AG08395 (cell line): ENCODE measurements at places on chromosomes 12 and 14.
A peak's percentile ranks its signal among the peaks of the same experiment; 100 is the strongest.

DNA sequence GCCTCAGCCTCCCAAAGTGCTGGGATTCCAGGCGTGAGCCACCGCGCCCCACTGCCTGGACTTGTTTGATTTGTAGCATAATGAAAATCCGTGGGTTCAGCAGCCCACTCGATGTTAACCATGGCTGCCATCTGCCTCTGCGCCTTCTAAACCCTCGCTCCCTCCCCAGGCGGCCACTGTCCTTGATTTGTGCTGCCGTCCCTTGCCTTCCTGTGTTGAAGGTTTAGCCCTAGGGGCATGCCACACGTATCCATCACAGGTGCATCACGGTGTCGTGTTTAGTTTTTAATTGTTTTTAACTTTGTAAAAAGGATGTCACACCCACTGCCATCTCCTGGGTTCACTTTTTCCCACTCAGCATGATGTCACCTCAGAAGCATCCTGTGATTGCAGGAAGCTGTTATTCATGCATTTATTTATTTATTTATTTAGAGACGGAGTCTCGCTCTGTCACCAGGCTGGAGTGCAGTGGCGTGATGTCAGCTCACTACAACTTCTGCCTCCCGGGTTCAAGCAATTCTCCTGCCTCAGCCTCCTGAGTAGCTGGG is 24.5 kb upstream of the ULK1 start:
- peak; percentile 77 for DNase-seq

DNA sequence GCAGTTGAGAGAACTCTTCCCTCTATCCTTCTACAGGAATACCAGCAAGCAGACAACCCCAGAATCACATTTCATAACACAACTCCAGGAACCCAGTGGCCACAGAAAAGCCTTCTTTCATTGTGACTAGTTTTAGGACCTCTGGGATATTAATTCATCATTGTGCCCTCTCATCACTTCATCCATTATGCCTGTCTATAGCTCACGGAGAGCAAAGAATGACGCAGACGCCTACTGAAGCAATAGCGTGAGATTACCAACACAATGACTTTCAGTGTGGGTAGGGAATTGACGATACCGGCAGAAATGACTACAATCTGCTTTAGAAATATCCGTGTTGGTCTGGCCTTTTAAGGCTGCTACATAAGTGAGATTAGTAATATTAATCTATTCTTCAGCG is 158.1 kb upstream of the FOXG1 start:
- no peak for DNase-seq

- no peak for DNase-seq
Measured at GRCh38 chr12:68237078-68237477, 11.5 kb upstream of the IL26 start.

- no peak for DNase-seq
Measured at GRCh38 chr12:69397978-69398377, 38.4 kb downstream of the YEATS4 start.

DNA sequence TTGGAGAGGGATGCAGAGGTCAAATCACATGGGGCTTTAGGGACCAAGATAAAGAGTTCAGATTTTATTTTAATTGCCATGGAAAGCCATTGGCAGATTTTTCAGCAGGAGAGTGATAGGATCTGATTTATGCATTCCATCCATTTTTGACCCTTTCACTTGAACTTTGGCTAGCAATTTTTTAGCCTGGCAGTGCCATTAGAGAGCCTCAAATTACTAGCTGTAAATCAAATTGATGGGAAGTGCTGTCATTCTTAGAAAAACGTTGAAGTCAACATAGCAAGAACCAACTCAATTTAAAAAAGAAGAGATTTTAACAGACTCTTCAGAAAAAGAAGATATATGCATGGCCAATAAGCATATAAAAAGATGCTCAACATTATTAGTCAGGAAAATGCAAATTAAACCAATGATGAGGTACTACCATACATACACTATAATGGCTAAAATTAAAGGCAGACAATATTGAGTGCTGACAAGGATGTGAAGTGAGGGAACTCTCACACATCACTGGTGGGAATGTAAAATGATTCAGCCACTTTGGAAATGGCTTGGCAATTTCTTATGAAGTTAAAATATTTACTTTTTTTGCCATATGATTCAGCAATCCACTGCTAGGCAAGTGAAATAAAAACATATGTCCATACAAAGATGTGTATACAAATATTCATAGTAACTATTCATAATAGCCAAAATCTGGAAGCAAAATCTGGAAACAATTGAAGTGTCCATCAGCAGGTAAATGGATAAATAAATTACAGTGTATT is 89.7 kb downstream of the PTCSC3 start:
- no peak for DNase-seq

GRCh38 chr12:54040148-54040494 is 7.3 kb downstream of the HOXC5 start:
- DNase-seq: peak; percentile 73

- no peak for DNase-seq
Measured at GRCh38 chr12:125178222-125178621, 113.0 kb downstream of the AACS start.

- DNase-seq: no peak
Measured at GRCh38 chr12:116089080-116089479, 188.4 kb downstream of the MED13L start.

GRCh38 chr12:100593490-100593889 is 20.0 kb downstream of the GAS2L3 start:
- peak; percentile 25 for DNase-seq

DNA sequence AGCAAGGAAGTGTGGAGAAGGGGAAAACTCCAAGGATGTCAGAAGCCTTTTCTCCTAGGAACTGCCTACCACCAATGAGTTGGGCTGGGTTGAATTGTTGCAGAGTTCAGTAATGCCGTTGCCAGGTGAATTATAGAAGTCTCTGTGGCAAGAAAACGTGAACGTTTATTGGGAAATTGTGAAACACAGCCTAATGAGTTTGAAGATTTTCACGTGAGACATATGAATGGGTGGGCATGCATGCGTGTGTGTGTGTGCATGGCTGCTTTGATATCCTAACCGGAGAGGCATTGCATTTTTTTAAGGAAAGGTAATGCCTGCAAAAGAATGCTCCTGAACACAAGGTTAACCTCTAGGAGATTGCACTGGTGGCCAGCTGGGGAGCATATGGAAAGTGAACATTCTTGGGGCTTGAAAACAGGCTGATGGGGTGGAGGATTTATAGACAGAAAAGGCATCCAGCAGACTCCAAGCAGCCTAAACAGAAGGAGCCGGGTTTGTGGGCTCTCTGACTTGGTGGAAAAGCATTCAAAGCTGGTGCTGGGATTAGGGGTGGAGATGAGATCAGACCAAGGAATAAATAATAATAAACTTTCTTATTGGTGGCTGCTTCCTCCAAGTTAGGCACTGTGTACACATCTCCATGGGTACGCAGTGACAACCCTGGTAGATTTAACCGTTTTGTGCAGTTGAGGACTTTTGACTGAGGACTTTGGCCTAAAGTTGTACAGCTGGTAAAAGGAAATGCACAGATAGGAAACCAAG is 67.8 kb downstream of the NTF3 start:
- peak; percentile 90 for DNase-seq

- DNase-seq: no peak
Measured at GRCh38 chr14:90742729-90743128, 73.5 kb downstream of the TTC7B start.

DNA sequence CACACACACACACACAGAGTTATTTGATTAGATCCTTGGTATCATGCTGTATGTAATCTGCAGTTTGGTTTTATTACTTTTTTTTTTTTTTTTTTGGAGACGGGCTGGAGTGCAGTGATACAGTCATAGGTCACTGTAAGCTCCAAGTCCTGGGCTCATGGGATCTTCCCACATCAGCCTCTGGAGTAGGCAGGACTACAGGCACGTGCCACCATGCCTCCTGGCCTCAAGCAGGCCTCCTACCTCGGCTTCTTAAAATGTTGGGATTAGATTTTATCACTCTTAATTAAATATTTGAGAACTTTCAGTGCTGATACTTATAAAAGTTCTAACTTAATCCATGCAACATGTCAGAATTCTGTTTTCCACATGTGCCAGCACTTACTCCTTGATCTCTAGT is 31.3 kb upstream of the PSEN1 start:
- no peak for DNase-seq

GRCh38 chr12:103645202-103645601 is 58.1 kb downstream of the STAB2 start:
- no peak for DNase-seq

- DNase-seq: no peak
Measured at GRCh38 chr12:47120736-47121135, 41.0 kb upstream of the AMIGO2 start.

GRCh38 chr12:92191061-92191460 is 45.4 kb upstream of the BTG1 start:
- no peak for DNase-seq

GRCh38 chr12:110111476-110112334 is 12.5 kb upstream of the IFT81 start:
- DNase-seq: no peak

DNA sequence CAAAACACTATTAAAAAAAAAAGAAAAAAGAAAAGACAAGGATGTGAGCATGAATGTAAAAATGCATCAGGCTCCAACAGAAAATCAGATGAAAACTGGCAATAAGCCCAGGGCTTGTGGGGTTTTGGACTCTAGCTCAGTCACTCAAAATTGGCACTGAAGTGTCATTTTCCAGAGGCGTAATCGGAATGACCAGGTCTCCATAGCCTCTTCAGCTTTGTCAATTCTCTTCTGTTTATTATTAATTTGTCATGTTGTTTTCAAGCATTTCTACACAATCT is 137.2 kb upstream of the TRHDE start:
- no peak for DNase-seq

DNA sequence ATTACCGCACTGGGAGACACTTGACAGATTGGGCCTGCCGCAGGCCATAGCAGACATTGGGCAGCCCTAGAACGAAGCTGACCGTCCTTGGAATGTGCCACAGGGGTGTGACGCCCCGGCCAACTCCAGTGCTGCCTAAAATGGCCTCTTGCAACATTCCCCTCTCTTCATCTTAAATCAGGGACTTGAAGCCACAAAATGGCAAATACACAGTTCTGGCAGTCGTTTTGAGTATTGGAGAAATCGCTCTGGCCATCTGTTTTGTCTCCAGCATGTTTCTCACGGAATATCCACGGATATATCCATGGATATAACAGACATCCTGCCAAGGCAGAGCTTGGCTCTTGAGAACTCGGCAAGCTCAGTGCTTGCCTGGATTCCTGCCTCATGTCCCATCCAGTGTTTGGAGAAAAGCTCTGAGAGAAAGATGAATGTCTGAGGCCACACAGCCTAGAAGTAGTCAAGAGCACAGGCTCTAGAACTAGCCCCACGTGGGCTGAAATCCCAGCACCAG is 158.4 kb downstream of the CHST11 start:
- peak; percentile 74 for DNase-seq

DNA sequence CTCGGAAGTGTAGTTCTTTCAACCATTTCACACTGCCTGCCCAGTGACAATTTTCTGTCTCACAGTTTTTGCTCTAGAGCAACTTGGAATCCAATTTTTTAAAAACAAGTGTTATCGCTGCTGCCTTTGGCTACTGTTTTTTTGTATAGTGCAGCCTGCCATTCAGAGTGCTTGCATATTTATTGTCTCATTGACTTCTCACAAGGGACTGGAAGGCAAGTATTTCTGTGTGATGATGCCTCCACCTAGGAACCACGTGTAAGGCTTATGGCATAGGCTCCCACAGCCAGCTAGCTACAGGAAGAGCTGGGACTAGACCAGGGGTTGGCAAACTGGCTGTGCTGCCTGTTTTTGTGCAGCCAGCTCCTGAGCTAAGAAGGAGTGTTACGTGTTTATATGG is 903 bp downstream of the PARPBP start:
- DNase-seq: peak; percentile 27

DNA sequence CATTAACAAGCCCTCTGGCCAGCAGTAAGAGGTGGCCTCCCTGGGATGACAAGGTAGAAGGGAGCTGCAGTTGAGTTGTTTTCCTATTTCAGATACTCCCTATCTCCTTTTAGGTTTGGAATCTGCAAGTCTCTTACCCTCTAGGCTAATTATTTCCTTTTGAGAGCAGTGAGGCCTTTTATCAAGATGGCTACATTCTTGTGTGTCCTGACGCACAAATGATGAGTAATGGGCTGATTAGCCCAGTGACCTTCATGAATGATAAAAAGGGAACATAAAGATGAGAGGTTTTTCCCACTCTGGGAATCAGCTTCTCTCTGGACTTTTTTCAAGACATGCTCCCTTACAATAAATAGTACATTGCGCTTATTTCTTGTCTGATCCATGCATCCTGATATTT is 22.9 kb downstream of the DYRK2 start:
- no peak for DNase-seq

- DNase-seq: no peak
Measured at GRCh38 chr12:60263161-60263560, 667.3 kb downstream of the SLC16A7 start.

DNA sequence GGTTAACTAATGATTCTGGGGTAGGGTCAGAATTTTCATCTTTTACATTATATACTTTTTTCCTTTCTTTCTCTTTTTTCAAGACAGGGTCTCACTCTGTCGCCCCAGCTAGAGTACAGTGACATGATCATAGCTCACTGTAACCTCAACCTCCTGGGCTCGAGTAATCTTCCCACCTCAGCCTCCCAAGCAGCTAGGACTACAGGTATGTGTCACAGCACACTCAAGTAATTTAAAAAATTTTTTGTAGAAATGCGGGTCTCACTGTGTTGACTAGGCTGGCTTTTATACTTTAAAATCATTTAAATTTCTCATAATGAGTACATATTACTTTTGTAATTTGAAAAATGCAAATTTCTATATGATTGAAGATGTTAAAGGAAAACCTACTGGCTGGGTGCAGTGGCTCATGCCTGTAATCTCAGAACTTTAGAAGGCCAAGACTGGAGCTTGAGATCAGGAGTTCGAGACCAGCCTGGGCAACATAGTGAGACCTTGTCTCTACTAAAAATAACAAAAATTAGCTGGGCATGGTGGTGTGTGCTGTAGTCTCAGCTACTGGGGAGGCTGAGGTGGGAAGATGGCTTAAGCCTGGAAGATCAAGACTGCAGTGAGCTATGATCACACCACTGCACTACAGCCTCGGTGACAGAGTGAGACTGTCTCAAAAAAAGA is 25.7 kb downstream of the R3HDM2 start:
- no peak for DNase-seq

- DNase-seq: no peak
Measured at GRCh38 chr12:86526060-86526595, 269.9 kb upstream of the MGAT4C start.

GRCh38 chr12:121189131-121189530 is 20.8 kb upstream of the P2RX4 start:
- no peak for DNase-seq

GRCh38 chr14:105294142-105294597 is 6.6 kb downstream of the BRF1 start:
- DNase-seq: peak; percentile 50

DNA sequence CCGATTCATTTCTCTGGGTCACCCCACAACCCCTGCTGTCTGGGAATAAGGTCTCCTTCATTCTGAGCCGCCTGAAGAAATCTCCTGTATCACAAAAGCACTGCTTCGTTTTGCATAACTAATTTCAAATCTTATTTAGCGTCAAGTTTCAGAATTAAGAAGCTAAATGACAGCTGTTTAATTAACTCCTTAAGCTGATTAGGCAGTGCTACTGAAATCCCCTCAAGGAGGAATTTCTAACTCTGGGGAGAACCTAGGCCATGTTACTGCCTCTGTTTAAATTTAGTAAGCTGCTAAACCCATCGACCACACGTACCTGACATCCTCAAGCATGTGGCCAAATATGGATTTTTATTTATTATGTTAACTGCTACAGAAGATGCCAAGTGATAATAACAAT is 373.6 kb downstream of the GLT1D1 start:
- no peak for DNase-seq

GRCh38 chr14:83706231-83706954 is 1823.6 kb upstream of the FLRT2 start:
- DNase-seq: no peak

GRCh38 chr12:80977346-80977745 is 39.6 kb upstream of the LIN7A start:
- no peak for DNase-seq

GRCh38 chr12:6753772-6754356 is 923 bp upstream of the MLF2 start:
- DNase-seq: no peak
